Activated CD4-positive, alpha-beta T cell treated with anti-CD3 and anti-CD28 coated beads, Interleukin-2, amount 10 ng/mL, durations not matched to agents 7 days and 5 days (primary cell): ENCODE measurements at places on chromosomes 3 and 15. TPM values are rescaled to one million over a fixed set of nuclear protein-coding genes. Genes with fewer than 3 reads are reported as not detected.

- no peaks in the 10 kb centered on the region for H3K27me3 ChIP-seq
- H3K4me1 ChIP-seq, result no peaks in the 10 kb centered on the region
- DNase-seq, result no peak
- peaks cover 25% of the 10 kb centered on the region for H3K36me3 ChIP-seq
- H3K27ac ChIP-seq, result peak overlapping the region; percentile 4
These were observed 41.6 kb upstream of the DUSP7 start for GRCh38 chr3:52097851-52098507.

- H3K36me3 ChIP-seq, result peaks cover 1% of the 10 kb centered on the region
- DNase-seq, result no peak
- no peaks in the 10 kb centered on the region for H3K27me3 ChIP-seq
- peaks cover 24% of the 10 kb centered on the region for H3K4me1 ChIP-seq
- H3K4me3 ChIP-seq, result no peak overlapping the region
These were observed 6.0 kb downstream of the AMIGO3 start for GRCh38 chr3:49713336-49714105.

DNA sequence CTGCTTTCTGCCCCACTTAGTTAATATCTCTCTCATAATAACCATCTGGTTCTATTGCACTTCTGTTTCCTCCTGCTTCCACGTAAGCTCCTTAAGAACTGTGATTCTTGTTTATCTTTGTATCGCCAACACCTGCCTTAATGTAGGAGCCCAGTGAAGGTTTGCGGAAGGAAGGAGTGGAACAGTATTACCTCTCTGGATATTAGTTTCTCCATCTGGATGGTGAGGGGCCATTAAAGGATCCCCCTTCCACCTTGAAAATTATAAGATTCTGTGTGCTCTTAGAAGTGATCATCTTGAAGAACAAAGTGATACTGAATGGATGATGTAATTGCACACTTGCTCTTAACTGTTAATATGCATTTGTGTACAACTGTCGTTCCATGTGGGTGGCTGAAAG, 2.2 kb downstream of the CHRNA5 start:
- DNase-seq, result no peak
- H3K27me3 ChIP-seq, result peaks cover 23% of the 10 kb centered on the region
- no peak overlapping the region for H3K27ac ChIP-seq
- peaks cover 26% of the 10 kb centered on the region for H3K4me1 ChIP-seq

DNA sequence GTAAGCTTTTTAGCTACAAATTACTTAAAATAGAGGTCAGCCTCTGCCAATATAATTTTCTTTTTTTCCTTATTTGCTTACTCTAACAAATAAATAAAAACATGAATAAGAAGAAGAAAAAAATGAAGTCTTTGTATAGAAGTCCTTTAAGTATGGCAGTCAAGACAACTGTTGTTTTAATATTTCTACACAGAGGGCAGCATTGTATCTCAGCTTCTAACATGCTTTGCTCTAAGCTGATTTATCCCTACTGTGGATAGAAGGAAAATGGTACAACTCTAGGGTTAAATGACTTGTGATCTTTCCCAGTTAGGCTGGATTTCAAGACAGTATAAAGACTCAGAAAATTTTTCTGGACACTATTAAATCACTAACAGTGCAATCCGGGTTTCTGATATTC, 104.3 kb upstream of the MEIS2 start:
- no peak overlapping the region for H3K27ac ChIP-seq
- H3K36me3 ChIP-seq, result no peaks in the 10 kb centered on the region
- DNase-seq, result no peak
- no peaks in the 10 kb centered on the region for H3K27me3 ChIP-seq
- no peaks in the 10 kb centered on the region for H3K4me1 ChIP-seq

DNA sequence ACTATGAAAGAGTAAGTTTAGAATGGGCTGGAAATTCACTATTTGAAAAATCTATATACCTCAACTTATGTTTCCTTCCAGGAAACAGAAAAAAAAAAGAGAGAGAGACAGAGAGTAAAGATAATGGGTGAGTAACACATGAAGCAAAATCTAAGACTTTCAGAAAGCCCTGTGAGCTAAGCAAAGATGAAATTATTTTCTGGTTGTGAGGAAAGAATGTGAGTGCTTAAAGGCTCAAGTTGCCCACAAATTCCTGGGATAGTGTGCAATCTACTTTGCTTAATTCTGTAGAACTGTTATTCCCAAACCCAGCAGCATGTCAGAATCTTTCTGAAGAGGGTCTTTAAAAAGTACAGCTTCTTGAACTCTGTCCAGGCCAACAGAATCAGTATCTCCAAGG, 337.7 kb upstream of the AGTR1 start:
- DNase-seq, result no peak
- H3K4me1 ChIP-seq, result no peaks in the 10 kb centered on the region
- H3K27me3 ChIP-seq, result no peaks in the 10 kb centered on the region
- no peak overlapping the region for H3K4me3 ChIP-seq
- no peaks in the 10 kb centered on the region for H3K36me3 ChIP-seq

- no peaks in the 10 kb centered on the region for H3K36me3 ChIP-seq
- DNase-seq, result no peak
- H3K4me3 ChIP-seq, result no peak overlapping the region
These were observed 234.1 kb downstream of the ADAMTS17 start for GRCh38 chr15:100107606-100108225.

DNA sequence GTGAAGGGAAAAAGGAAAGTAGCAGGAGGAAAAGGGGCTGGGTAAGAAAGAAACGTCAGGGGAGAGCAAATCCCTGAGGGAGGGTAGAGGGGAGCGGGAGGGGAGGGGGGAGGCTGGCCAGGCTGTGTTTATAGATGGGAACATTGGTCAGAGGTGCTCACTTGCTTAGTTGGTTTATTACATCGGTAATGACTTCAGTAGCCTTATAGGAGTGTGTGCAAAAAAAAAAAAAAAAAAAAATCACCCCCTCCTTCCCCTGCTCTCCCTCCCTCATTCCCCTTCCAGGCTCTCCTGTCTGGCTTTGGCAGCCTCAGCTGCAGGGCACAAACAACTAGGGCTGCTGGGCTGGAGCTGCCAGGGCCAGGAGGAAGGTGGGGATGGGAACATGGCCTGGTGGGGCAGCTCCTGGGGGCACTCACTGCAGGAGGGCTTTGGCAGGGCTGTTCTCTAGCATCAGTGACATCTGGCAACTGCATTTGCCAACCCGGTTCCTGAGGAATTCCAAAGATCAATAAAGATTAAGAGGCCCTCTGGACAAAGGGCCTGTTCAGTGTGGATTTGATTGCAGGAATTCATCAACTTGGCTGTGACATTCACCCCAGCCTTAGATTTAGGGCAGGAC, 334.5 kb upstream of the FRG2C start:
- H3K36me3 ChIP-seq, result no peaks in the 10 kb centered on the region
- H3K27me3 ChIP-seq, result no peaks in the 10 kb centered on the region
- no peak for DNase-seq
- no peaks in the 10 kb centered on the region for H3K4me1 ChIP-seq

The CNTN4 gene
- total RNA-seq, result not detected

The ACOX2 gene
- total RNA-seq, result not detected

The IL20RB gene
- 1.2 TPM for total RNA-seq

The ATP13A5 gene
- total RNA-seq, result not detected
